ENCODE measurements at places on chromosomes 11 and 22.

GRCh38 chr22:17910561-17911311 is 113.6 kb downstream of the MICAL3 start:
- no peak for DNase-seq

- peak; percentile 49 for DNase-seq
These were observed 45.9 kb downstream of the ZNF143 start for GRCh38 chr11:9506489-9507276.

DNA sequence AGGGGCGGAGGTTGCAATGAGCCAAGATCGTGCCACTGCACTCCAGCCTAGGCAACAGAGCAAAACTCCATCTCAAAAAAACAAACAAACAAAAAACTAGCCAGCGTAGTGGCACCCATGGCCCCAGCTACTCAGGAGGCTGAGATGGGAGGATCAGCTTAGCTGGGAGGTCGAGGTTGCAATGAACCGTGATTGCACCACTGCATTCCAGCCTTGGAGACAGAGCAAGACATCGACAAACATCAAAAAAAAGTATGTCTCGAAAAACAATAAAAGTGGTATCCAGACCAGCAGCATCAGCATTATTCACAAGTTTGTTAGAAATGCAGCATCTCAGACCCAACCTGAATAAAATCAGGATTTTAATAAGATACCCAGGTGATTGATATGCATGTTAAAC is 6.2 kb upstream of the MAPK1 start:
- no peak for DNase-seq

- DNase-seq = no peak
These were observed 6.8 kb downstream of the SLC35F2 start for GRCh38 chr11:107851704-107852310.

Data from activated CD4-positive, alpha-beta T cell treated with anti-CD3 and anti-CD28 coated beads, Interleukin-2, amount 50 U/mL, for 24 hours (primary cell).